ENCODE measurements at places on chromosomes 11 and 22. TPM values are rescaled to one million over a fixed set of nuclear protein-coding genes. Genes with fewer than 3 reads are reported as not detected.

RRP7A gene
- total RNA-seq, result 98.1 TPM

CRELD2 gene
- 36.2 TPM for total RNA-seq

ZP1 gene
- 0.33 TPM for total RNA-seq

EFCAB6 gene
- 0.84 TPM for total RNA-seq

DERL3 gene
- 1.9 TPM for total RNA-seq

CASP5 gene
- total RNA-seq, result not detected

MRGPRE gene
- not detected for total RNA-seq

MOGAT2 gene
- total RNA-seq, result not detected

ANGPTL5 gene
- not detected for total RNA-seq

CCDC87 gene
- total RNA-seq, result not detected

NOX4 gene
- not detected for total RNA-seq

CD248 gene
- total RNA-seq, result 0.12 TPM
